Dermis blood vessel endothelial cell (primary cell): ENCODE measurements at places on chromosomes 2 and 18. TPM values are rescaled to one million over a fixed set of nuclear protein-coding genes. Genes with fewer than 3 reads are reported as not detected.

The SRSF7 gene
- 145 and 170 TPM in 2 replicates for total RNA-seq

The EPB41L3 gene
- 38.1 and 42.1 TPM in 2 replicates for total RNA-seq

The FBXO48 gene
- total RNA-seq = 0.34 and 0.42 TPM in 2 replicates

The PTPRM gene
- total RNA-seq = 87.5 and 104 TPM in 2 replicates

The C1GALT1C1L gene
- 0.17 and 0.37 TPM in 2 replicates for total RNA-seq

The TRIM43 gene
- total RNA-seq = not detected in 2 replicates

The EMILIN2 gene
- total RNA-seq = 4.4 and 8.7 TPM in 2 replicates

GRCh38 chr2:158491072-158491471, 34.3 kb downstream of the PKP4 start:
- DNase-seq = no peak

- DNase-seq = no peak
These were observed 327.0 kb upstream of the HS6ST1 start for GRCh38 chr2:128645631-128646030.

DNA sequence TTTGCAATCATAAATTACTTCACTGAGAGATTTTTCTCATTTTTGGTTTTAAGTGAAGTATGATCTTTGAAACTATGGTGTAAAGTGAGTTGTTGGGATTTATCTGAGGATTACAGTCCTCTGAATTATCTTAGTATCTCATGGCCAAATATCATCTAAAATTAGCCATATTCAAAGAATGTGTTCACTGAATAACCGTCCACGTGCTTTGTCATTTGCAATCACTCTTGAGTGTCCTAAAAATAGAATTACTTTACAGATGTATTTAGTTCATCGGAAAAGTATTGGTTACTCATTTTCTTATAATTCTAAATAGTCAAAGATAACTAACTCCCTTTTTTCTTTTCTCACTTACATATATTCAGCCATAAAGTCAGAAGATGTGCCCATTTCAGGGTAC, 141.2 kb downstream of the RTN4 start:
- DNase-seq = no peak

- DNase-seq = no peak
These were observed 114.4 kb downstream of the AGPS start for GRCh38 chr2:177506998-177507397.

DNA sequence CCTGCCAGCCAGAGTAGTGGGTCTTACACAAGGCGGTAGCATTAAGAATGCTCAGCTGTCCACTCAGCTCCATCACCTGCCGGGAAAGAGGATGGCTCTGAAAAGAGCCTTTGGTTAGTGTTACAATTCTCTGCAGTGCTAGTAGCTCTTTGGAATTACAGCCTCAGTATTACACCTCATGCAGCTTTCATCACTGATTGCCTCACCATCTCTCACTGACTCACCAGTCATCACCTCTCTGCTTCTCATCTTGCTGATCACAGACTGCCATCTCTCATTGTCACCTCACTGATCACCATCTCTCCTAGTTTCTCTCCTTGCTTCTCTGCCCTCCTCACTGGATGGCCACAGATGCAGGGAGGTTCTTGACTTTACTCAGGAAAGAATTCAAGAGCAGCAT, 573.5 kb upstream of the SETBP1 start:
- no peak for DNase-seq

DNA sequence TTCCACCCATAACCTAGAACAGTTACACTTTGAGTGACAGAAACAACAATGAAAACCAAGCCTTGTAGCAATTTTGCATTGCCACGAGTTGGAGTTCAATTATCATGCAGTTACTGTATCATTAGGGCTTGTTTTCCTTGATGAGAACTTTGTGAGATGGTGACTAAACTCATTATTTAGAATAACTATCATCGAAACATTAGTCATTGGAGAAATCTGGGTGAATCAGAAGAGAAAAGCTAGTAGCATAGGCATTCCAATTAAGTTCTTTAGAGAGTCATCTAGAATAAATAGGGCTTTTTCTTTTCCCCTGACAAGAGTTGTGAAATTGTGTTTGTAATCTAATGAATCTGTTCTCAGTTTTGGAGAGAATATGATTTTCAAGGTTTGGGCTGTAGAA, 122.8 kb upstream of the DOCK10 start:
- no peak for DNase-seq

GRCh38 chr18:63301434-63301833, 18.1 kb downstream of the BCL2 start:
- no peak for DNase-seq

DNA sequence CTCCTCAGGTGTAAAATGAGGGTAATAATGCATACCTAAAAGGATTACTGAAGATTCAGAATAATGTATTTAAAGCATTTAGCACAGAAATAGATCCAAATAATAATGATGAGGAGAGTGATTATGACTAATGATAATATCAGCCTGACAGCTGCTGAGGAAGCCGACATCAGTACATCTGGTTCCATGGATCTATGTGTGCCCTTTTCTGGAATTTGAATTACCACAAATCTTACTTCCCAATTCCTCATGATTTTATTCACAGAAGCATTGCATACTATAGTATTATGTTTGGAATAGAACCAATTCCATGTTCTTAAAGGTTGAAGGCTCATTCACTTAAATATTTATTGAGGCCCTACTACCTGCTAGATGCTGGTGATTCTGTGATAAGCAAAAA, 248.9 kb upstream of the THUMPD2 start:
- no peak for DNase-seq

DNA sequence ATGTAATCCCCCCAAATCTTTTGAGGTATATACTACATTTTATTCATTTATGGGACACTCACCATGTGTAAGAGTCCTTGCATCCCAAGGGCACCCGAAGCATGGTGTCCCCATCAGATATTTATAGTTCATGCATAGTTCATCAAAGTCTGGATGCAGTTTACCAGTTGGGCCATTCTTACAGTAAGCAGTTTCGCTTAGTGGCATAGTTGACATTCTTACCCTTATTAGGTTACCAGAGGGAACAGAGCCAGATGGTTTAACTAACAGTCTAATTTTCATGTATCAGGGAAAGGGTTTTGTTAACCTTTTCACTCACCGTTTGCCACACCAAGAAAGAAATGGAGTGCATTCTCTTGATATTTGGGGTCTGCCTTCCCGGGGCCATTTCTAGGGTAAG, 7.1 kb downstream of the ZNF407 start:
- no peak for DNase-seq

DNA sequence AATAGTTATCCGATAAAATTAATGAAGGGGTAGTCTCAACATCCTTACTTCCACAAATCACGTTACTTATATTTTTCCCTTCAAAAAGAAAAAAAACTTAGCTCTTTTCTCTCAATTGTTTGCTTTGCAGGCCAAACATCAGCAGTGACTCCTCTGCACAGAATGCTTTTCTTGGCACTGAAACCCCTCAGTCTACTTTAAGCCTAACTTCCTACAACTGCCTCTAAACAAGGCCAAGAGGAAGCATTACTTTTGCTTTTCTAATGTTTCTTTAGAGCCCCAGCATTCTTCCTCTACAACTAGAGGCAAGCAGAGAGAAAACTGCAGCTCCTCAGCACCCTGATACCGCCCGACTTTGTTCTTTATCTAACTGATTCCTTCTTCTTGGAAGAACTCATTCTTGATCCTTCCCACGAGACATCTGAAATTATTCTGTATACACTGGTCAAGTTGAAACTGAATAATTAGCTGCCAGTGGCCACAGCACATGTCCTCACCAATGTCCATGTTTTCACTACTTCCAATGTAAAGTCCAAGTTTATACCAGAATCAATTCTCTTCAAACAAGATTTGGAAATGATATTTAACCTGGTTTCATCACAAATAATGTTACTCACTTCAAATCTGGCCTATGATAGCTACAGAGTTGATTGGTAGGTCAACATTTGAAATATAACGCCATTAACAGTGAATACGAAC, 55.3 kb downstream of the DTNB start:
- peak; percentile 93 for DNase-seq

DNA sequence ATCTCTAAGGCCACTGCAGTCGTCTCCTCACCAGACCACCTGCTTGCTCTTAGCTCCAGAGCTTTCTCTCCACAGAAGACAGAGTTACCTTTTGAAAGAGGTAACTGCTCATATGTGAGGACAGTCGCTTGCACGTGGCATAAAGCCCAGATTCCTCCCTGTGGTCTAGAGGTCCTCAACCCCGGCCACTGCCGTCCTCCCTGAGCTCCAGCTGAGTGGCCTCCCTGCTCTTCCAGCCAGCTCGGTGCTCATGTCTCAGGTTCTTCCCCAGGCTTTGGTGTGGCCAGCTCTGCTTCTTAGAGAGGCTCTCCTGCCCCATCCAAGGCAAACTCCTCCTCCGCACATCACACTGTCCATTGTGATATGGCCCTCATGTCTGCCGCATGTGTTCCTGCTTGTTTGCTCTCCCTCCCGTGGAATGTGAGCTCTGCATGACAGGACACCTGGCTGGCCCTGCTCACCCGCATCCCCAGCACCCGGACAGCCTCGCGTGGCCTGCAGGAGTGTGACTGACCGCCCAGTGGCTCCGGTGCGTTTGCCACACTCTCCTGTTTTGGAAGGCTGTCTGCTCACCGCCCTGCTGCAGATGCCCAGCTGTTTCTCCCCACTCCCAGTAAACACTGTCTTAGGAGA, 91.5 kb upstream of the LDLRAD4 start:
- DNase-seq = no peak

DNA sequence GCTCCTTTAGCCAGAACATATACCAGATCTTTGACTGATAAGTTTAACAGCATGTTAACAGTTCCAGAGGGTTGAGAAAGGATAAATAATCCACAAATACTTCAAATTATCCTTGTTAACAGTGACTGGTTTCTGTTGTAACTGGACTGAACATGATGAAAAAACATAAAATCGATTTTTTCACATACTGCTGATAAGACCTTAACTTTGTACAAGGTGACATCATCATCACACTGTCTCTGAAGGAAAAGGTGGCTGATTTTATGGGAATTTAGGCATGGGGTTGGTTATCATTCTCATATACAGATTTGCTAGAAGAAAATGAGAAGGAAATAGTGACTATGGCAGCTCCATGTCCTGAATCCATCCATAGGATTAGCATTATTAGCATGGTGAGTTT, 36.1 kb downstream of the OTX1 start:
- no peak for DNase-seq

DNA sequence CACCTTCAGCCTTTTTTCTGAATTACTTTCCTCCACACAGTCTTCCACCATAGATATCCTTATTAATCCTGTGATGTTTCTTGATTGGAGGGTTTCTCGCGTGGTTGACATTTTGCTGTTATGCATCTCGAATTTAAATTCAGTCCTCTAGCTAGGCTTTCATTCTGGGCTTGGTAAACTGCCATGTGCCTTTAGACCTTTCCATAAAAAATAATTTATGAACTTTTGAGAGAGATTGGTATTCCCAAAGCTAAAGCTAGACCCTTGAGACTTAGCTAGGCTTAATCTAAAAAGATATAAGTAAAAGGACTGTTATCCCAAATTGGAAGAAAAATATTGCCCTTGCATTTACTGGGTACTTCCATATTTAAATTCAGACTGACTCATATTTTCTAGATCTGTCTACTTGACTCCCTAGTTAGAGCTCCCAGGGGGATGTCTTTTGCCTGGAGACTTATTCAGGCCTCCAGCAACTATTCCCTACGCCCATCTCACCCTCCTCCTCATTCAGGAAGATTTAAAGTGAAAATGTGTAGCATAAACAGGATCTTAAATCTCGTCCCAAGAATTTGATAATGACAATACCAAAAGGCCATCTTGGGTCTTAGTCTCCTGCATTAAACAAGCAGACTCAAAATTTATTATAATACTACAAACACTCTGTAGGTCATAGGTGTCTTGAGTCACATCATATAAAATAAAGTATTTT, 60.3 kb downstream of the KIAA2012 start:
- no peak for DNase-seq

- DNase-seq = no peak
These were observed 73.6 kb upstream of the RTN4 start for GRCh38 chr2:55123851-55124269.

DNA sequence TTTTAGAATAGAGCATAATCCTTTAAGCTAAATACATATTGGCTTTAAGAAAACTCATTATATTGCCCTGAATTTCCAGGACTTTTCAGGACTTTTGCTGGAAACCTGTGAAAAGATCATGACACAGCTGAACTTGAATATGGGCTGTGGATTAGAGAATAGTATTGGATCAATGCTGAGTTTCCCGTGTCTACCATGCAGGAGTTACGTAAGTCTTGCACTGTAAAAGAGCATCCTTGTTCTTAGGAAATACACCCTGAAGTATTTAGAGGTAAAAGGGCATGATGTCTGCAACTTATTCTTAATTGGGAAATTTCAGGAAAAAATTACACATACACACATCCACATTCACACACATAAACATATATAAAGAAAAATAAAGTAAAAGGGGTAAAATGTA, 82.1 kb downstream of the ZFP36L2 start:
- no peak for DNase-seq

DNA sequence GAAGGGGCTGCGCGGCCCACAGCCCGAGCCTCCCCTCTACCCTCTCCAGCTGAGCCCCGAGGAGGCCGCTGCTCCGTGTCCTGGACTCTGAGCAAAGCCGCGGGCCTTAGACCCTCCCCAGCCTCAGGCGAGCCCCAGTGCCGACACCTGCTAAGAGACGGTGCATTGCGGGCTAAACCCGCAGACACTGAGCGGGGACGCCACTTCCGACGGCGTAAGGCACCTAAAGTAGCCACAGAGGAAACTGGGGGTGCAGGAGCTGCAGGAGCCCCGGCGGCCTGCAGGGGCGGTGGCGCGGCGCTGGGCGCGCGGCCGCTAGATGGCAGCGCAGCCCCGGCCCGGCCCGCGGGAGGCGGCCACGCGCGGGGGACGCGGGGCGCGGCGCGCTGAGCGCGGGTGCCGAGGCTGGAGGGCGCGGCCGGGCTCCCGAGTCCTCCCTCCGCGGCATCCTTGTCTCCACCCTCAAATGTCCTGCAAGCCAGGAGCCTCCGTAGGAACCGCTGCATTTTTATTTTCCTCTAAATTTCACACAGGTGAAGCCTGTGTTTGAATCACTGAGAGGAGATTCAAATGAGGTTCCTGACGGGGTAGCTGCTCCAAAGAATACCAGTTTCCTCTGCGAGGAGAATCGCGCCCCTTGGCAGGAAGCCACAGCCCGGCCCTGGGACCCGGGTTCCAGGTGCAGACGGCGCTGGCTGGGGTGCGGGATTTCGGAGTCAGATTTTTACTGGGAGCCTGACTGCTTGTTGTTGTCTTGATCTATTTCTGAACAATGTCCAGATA, 650.5 kb downstream of the GALR1 start:
- peak; percentile 64 for DNase-seq

DNA sequence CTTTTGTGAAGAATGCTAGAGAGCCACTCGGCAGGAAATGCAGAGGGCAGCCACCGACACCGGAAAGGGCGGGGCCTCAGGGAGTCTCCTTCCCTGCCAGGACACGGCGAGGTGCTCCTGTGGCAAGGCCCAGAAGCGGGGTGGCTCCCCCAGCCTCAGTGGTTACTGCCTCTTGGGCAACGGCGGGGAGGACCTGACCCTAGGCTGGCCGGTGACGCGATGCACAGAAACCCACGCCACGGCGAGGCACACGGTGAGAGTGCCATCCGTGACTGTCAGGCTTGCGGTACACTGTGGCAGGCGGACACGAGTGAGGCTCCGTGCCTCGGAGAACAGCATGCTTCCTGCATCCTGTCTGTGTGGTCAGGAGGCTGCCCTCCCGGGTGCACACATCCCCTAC, 47.8 kb downstream of the ZAP70 start:
- DNase-seq = no peak
